Left kidney (tissue), 8 donors: ENCODE measurements at places on chromosomes 1 and 21.

DNA sequence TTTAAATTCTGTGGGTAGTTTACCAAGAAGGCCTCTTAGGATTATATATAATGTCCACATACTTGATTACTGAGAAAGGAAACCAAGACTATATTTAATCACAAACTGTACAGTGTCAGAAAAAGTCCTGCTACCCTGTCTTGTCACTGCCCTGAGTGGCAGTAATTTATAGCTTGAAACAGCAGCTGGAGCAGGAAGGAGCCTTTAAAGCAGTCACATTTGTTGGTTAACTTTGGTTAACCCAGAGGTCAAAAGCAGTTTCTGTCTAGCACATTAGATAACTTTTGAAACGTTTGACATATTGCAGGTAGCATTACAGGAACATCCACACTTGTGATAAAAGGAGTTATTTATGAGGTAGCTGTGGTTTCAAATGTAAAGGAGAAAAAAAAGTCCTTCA lies 161.7 kb downstream of the ROR1 start:
- no peak for DNase-seq

GRCh38 chr1:47647327-47647845 lies 209.5 kb downstream of the FOXD2 start:
- no peak for DNase-seq

DNA sequence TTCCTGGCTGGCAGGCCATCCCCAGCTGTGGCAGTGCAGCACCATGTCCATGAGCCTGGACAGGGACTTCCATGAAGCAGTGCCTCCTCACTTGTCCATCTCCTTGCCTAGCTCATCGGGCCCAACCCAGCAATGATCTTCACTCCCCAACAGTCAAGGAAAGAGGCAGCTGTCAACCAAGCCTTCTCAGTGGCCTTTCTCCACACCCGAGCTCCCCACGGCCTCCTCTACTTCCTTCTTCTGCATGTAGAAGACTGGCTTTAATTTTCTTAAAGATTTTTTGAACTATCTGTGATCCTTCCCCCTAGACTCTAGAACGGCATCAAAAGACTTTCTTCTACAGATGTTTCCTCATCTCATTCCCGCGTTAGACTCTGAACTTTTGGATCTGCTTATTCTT lies 65.5 kb upstream of the COA6 start:
- DNase-seq: no peak

GRCh38 chr1:44932151-44932550 lies 54.2 kb downstream of the EIF2B3 start:
- no peak for DNase-seq

- no peak for DNase-seq
Observed at GRCh38 chr21:31267644-31268043, 76.4 kb downstream of the TIAM1 start.

DNA sequence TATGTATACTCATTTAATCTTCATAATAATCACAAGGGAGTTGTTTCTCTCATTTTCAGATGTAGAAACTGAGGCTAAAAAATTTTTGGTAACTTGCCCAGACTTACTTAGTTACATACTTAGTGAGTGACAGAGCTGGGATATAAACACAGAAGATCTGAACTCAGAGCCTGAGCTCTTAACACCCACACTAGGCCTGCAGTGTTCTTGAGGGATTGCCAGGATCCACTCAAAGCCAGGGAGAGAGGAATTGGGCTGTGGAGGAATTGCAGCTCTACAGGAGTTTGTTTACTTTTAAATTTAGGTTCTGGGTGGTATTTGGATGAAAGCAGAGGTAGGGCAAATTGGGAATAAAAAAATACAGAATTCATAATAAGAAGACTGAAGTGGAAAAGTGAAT lies 515.1 kb upstream of the PLXNA2 start:
- DNase-seq: no peak

DNA sequence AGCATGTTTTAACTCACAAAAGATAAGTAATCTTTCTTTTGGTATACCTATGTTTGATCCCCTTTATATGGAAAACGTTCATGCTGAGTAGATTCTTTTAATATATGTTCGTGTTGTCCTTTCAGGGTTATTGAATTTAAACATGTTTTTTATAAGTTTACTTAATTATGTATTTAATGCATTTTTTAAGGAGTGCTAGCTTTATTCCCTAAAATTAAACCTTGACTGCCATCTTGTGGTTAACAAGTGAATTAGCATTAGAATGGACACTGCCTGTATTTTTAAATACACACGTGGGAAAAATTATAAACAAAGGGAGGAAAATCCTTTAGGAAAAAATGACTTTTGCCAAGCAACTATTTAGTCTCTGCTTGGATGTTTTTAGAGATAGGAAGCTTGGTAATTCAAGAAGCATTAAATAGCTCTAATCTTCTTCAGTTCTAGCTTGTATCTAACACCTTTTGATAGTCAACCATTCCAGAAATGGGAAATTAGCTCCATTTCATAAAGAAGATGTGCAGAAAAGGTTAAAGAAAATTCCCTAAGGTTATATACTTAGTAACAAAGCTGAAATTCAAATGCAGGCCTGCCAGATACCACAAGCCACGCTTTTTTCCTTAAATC lies 43.0 kb downstream of the UBE2U start:
- DNase-seq: peak; percentile 48

DNA sequence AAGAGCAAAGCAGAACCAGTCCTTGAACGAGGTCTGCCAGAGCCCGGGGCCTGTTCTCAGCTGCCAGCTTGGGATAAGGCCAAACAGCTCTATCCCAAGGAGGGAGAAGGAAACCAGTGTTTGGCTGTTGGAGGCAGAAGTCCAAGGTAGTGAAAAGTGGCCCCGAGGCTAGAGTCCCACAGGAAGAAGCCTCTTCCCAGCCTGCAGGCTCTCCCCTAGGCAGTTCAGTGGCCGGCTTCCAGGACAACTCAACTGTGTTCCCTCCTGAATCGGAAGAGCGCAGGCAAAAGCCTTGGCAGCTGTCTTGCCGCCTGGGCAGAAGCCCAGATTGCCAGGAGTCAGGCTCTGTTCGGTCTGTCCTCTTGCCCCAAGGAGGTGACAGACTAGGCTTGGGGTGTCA lies 19.3 kb downstream of the QSOX1 start:
- no peak for DNase-seq

DNA sequence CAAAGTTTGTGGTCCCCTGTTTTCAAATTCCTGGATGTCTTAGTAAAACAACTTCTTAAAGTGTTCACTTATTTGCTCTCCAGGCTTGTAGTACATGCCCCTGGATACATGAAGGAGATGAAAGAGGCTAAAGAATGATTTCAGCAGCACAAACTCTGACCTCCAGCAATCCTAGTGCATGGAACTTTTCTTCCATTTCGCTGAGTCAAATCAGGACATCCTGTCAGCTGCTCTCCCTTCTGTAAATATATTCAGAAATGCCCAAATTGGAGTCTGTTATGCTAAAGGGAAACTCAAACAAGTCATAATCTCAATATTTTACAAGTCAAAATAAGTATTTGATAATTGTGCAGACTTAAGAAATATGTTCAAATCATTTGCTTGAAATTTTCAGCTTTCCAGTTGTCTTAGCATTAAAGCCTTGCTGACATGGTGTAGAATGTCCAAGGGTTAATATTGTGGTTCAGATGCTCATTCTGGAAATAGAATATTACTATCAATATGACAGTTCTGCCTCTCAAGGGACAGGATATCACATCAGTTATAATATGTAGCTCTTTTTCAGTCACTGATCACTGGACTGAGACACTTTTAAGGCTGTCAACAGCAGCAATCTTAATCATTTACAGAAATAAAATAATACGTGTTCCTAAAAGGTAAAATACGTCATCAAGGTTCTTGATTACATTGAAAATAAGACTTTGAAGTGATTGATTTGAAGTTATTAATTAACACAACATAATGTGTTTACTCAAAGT lies 1157.3 kb downstream of the PLA2G4A start:
- DNase-seq: no peak

GRCh38 chr1:245118806-245119205 lies 36.0 kb upstream of the KIF26B start:
- no peak for DNase-seq

- DNase-seq: no peak
Observed at GRCh38 chr1:2411801-2412394, 466 bp downstream of the PEX10 start.

GRCh38 chr1:215768303-215768702 lies 201.2 kb downstream of the KCTD3 start:
- no peak for DNase-seq
